ENCODE measurements at places on chromosomes 3 and 15.

- DNase-seq, result no peak
Observed at GRCh38 chr3:126100269-126100633, 16.3 kb upstream of the SLC41A3 start.

DNA sequence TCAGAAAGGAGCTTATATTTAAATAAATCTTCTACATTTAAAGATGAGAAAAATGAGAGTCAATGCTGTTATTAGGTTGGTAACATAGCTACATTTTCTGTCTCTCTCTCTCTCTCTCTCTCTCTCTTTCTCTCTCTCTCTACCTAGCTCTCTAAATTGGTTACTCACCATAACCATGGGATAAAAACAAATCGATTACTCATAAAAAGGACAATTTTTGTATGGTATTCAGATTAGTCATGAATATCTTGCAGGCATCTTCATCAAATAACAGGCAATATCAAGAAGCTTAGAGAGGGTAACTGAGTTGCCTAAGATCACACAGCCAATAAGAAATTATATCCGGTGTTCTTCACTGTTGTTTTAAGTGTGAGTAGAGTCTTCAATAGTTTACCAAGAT is 81.8 kb upstream of the ALCAM start:
- DNase-seq, result no peak

- no peak for DNase-seq
Observed at GRCh38 chr3:23152989-23153388, 50.1 kb upstream of the UBE2E2 start.

DNA sequence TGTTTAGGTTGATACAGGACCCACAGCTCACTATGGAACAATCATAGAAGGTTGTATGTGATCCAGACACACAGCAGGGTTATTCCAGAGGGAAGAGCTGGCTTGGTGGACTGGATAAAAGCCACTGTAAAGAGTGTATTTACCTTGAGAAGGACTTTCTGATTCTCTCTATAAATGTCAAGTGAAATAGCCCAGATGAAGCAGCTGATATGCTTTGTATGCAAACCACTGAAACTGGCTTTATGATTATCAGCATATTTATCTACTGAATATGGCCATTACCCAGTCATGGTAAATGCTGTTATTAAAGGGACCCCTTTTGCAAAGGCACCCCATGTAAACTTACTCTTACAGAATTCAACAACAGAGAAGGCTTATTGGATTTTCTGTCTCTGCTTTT is 28.1 kb downstream of the C3orf80 start:
- no peak for DNase-seq

GRCh38 chr3:8599146-8599545 is 45.5 kb downstream of the SSUH2 start:
- no peak for DNase-seq

DNA sequence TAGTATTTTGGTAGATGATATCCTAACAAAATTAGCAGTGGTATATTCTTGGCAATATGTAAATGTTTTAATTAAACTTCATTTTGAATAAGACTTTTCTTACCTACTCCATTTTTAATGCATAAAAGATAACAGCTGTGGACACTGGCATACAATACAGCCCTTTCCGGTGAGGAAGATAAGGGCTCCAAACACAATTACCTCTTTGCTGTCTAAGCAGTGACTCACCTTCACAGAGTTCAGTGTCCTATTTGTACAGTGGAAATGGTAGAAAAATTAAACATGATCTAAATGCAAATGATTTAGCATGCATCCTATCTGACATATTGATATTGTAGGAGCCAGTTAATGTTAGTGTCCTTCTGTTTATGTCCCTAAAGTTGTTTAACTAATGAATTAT is 969.4 kb downstream of the PLOD2 start:
- no peak for DNase-seq

- DNase-seq, result no peak
Observed at GRCh38 chr15:82196353-82196752, 66.2 kb downstream of the EFL1 start.

DNA sequence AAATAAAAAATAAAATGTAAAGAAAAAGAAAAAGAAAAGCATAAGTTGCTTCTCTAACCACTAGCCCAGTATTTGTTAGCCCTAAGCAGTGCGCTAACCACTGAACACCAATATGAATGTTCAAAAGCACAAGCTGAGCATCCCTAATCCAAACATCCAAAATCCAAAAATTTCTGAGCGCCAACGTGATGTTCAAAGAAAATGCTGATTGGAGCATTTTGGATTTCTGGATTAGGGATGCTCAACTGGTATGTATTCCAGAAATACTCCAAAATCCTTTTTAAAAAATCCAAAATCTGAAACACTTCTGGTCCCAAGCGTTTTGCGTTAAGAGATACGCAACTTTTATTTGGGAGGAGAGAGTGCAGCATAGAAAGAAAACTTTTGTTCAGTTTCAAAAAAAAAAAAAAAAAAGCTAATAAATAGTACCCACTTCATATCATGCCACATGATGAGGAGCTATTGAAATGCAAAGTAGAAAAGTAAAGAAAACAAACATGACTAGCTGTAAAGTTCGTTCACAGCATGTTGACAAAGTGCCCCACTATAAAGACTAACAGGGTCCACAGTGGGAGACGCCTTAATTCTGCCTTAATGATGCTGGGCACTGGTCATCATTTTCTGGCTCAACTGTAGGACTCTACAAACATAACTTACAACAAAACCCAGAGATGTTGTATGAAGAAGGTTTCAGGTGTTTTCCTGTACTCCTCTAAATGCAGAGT is 32.4 kb downstream of the EDC3 start:
- DNase-seq, result no peak

GRCh38 chr15:74245342-74245931 is 9.3 kb downstream of the CCDC33 start:
- DNase-seq, result no peak

DNA sequence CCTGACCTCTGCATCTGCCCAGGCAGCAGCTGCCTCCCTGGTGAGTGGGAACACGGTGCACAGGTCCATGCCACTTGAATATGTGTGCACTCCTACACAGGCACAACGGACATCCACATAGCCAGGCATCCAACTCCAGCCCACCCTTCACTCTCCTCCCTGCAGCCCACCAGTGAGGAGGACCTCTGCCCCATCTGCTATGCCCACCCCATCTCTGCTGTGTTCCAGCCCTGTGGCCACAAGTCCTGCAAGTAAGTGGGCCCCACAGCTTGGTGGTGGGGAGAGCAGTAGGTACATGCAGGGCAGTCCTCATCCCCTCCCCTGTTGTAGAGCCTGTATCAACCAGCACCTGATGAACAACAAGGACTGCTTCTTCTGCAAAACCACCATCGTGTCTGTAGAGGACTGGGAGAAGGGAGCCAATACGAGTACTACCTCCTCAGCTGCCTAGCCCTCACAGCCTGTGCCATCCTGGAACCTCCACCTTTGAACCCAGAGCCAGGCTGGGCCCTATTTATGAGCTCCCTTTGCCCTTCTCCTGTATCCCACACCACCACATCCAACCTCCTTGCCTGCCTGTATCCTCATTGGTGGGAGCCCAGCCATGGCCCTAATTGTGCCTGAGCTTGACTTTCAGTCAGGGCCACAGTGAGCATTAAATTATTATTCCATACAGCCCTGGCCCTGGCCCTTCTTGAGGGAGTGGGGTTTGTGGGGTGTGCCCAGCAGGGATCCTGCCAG is 1.5 kb upstream of the AMIGO3 start:
- no peak for DNase-seq

GRCh38 chr3:189517981-189518380 is 113.2 kb upstream of the TP63 start:
- DNase-seq, result no peak

DNA sequence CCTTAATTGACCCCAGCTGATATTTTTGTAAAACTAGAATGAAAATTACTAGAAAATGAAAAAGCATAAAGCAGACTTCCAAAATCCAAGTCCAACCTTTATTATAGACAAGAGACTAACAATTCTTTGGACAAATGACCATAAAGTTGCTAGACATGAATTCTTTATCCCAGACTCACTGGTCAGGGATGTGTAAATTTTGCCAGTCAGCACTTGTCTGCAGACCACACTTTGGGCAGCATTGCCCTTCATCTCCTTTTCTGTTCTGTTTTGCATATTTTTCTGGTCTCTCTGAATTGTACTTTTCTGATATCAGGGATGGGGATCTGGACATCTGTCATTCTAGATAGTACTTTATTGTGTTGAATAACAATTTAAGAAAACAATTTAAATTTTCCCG is 10.1 kb upstream of the RBMS3 start:
- DNase-seq, result no peak

- no peak for DNase-seq
Observed at GRCh38 chr15:63334821-63335220, 46.8 kb downstream of the CA12 start.

DNA sequence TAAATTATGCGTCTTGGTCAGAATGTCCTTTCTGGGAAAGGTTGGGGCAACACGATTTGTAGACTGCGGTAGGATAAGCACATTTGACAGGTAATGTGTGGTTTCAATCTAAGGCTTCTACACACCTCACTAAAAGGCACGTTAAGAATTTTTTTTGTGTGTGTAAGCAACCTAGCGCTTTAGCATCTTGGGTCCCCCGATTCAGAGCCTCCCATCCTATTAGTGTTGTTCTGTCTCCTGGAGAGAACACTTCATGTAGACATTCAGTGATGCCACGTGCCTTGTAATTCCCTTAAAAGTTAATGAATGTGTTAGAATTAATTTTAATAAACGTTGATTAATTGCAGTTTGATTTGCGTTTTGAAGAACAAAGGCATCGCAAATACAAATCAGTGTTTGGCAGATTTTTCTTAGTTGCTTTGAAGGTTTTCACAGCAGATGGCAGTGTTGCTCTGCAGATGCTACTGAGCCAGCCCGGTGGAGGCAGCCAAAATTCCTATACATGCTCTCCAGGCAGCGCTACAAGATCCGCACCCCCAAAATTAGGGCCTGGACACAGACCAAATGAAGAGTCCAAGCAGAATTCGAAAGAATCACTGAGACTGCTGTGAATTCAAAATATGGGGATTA is 63.5 kb downstream of the OTOL1 start:
- DNase-seq, result no peak

DNA sequence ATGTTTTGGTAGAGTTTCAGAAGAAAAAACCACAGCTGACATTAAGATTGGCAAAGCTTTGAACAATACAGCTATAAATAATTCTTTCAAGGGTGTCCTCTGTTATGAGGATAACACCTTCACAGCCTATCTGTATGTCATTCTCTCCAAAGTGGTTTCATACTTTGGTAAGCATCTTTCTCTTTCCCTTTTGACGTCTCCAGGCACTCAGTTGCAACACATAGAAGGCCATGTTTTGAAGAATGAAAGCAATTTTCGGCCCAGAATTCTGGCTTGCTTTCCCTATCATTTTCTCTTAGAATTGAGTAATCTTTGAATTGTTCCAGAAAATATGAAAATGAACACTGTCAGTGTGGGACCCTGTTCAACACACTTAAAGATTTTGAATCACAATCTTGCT is 200.0 kb upstream of the CBLB start:
- DNase-seq, result no peak

DNA sequence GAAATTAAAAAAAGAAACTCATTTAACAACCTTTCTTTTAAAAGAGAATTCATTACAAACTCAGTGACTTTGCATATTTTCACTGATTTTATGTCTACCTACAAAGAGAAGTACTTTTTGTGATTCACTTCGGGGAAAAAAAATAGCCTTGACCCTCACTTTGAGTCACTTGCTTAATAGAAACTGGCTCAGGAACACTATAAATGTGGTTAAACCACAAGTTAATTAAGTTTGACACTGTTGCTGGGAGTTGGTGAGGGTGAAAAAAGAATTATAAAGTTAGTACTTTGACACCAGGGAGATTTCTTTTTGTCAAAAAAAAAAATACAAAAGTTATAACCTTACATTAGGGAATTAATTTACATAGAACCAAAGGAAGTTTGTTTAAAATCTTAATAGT is 810.9 kb downstream of the NR2F2 start:
- DNase-seq, result no peak

- no peak for DNase-seq
Observed at GRCh38 chr15:64810497-64811326, 14.7 kb downstream of the PIF1 start.

DNA sequence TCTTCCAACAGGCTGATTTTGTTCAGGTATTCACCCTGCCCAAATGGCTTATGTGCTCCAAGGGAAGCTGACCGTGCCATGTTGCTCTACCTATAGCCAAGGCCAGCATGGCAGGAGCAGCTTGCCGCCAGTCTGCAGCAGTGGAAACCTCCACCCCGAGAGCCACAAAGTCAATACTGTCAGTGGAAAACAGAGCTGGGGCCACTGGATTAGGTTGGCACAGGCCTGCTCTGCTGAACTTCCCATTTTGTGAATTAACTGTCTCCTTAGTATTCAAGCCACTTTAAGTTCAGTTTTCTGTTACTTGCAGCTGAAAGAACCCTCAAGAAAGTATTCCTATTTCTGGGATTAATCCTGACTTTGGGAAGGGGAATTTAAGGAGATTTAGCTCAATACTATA is 63.8 kb upstream of the XCR1 start:
- DNase-seq, result no peak

- DNase-seq, result no peak
Observed at GRCh38 chr3:187982142-187982541, 171.8 kb upstream of the LPP start.

GRCh38 chr15:85474700-85475316 is 94.4 kb downstream of the AKAP13 start:
- DNase-seq, result no peak

DNA sequence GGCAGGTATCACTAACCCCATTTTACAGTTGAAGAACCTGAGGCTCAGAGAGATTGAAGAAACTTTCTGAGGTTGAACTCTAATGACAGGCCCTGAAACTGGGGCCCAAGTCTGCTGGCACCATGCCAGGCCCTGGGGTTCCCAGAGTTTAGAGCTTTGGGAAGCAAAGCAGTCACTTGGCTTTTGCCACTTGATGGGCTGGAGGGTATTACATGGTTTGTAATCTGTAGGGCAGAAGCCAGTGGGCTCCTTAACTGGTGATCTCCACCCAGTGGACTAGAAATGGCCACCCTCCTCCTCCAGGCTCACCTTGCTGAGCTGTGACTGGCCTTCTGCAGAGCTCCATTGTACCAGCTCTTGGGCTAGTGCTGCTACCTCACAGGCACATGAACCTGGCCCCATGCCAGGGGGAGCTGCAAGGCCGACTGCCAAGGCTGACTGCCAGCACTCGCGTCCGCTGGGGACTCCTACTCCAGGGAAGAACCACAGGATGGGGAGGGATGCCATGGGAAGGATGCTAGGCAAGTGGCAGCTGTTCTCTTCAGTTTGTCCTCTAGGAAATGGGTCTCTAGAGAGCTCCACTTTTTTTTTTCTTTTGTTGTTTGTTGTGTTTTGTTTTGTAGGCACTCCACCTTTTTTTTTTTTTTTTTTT is 104.8 kb downstream of the ETFA start:
- DNase-seq, result no peak

Data from stimulated activated CD4-positive, alpha-beta T cell treated with anti-CD3 and anti-CD28 coated beads, Interleukin-1b, Interleukin-23, amount 100 ng/mL, for 1 hour (primary cell).